ENCODE measurements at places on chromosomes 7 and 10. TPM values are rescaled to one million over a fixed set of nuclear protein-coding genes. Genes with fewer than 3 reads are reported as not detected.
A peak's percentile ranks its signal among the peaks of the same experiment; 100 is the strongest.

- no peak for DNase-seq
Observed at GRCh38 chr10:61937631-61938351, 36.3 kb downstream of the ARID5B start.

- DNase-seq: no peak
Observed at GRCh38 chr10:74244097-74244685, 93.2 kb downstream of the ADK start.

GRCh38 chr10:12418000-12418399, 68.7 kb downstream of the CAMK1D start:
- no peak for DNase-seq

DNA sequence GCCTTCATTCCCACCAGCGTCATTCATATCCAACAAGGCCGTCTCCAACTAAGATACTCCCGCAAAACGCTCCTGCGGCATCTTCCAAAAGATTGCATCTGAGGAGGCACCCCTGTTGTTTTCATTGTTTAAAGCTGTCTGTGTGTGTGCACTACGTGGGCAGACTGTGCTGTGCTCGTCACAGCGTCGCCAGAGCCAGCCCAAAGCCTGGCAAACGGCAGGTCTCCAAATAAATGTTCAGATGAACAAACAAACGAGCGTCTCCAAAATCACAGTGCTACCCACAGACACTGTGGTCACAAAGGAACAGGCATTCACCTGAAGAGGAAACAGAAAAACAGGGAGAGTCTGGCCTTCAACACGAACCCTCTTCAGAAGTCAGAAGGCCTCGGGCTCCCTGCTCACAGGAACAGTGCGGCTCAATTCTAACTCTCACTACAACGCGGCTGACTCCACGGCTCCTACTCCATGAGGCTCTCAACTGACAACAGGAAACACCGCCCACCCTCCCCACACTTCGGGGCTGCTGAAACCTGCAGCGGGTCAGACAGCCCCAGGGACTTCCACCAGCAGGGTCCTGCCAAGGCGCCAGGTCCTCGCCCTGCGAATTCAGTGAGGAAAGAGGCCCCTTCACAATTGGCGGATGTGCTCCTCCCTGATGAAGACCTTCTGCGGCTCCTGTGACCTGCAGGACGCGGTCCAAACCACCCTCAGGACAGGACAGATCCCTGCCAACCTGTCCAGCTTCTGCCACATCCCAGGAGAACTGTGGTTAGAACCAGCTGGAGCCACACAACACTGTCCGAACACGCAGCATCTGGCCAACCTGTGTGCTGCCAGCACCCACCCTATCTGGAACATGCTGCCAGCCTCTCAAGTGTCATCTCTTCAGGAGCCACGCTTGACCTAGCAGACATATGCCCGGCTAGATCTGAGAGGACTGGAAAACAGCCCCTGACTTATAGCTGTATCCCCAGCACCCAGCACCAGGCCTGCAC, 36.1 kb downstream of the MAD1L1 start:
- peak; percentile 11 for DNase-seq

DNA sequence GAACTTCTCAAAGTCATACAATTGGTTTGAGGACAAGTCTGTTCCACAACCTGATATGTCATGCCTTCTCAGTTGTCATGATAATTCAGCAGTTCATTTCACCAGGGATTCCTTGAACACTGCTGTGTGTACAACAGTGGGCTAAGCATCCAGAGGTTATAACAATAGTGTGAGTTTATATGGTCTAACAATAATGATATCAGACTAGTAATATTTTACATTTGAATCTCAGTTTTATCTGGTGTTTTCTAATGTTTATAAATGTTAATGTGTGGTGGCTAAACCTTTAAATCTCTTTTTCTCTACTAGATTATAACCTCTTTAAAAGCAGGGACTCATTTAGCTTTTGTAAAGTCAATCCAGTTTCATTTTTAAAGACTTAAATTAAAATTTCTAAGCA, 48.7 kb downstream of the BTRC start:
- no peak for DNase-seq

DNA sequence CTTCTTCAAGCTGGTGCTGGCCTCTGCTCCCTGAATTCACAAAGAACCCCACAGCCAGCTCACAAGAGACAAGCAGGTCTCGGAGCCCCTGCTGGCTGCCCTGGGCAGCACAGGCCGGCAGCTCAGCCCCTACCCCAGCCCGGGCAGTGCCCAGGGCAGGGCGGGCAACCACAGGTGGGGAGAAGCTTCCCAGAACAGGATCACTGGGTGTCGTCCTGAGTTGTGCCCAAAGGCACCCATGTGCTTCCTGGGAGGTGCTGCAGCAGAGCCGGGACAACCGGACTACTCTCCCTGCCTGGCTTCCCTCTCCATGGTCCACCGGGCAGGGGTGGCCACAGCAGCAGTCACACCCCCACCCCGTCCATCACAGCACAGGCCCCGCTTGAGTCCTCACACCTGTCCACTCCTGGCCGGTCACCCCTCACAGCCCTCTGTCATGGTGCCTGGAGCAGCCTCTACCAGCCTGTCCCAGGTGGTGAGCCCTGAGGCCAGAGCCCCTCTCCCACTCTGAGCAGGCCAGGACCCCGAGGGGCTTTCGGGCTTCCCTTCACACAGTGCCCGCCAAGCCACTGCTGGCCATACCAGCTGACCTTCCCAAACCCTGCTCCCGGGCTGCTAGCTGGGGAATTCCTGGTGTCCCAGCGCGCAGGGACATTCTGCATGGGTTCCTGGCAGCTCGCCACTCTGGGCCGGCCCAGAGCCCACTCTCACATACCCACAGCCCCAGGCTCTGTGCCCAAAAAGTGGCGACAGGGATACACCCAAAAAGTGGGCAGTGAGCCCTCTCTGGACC, 3.1 kb downstream of the RASGEF1A start:
- no peak for DNase-seq

- DNase-seq: no peak
Observed at GRCh38 chr10:63833411-63834060, 312.3 kb downstream of the REEP3 start.

Gene POU6F2
- total RNA-seq: 0.24 TPM

Gene ADK
- total RNA-seq: 46.1 TPM

Data from activated B cell treated with CpG ODN at 0.5 μM for 24 hours (primary cell).